ENCODE measurements at places on chromosomes 7 and 10.

- DNase-seq = no peak
Observed at GRCh38 chr10:72932259-72933015, 22.2 kb downstream of the PLA2G12B start.

- DNase-seq = no peak
Observed at GRCh38 chr10:44382131-44382858, 2.6 kb downstream of the CXCL12 start.

- no peak for DNase-seq
Observed at GRCh38 chr7:74149603-74150002, 24.6 kb upstream of the EIF4H start.

DNA sequence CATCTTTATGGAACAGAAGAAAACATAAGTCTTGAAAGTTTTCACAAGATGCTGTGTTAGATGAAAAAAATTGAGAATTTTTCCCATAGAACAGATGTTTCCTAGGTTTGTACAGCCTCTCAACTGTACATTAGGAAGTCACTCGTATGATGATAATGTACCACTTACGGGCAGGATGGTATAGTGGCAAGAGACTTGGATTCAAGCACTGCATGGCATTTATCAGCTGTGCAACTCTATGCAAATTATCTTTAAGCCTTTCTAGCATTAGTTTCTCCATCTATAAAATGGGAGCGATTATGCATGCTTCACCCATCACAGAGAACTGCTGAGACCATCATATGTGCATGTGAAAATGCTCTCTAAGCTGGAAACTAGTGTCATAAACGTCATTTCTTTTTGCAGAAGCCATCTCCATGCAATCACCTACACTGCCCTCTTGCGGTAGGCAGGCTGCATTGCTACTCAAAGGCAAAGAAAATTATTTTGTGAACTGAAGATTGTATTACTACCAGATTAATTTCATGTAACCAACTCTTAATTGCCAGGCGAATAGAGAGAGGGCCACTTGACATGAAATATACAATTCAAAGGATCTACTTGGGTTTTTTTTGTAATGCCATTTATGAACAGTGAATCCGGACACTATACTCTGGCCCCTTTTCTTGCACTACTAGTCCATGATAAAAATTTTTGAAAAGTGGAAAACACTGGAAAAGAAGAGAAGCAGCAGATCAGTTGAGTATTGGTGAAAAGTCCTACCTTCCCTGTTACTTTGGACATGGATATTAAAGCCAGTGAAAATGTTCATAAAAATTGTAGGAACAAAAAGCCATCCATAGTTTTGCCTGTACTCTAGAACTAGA is 102.3 kb downstream of the JAZF1 start:
- peak; percentile 39 for DNase-seq

DNA sequence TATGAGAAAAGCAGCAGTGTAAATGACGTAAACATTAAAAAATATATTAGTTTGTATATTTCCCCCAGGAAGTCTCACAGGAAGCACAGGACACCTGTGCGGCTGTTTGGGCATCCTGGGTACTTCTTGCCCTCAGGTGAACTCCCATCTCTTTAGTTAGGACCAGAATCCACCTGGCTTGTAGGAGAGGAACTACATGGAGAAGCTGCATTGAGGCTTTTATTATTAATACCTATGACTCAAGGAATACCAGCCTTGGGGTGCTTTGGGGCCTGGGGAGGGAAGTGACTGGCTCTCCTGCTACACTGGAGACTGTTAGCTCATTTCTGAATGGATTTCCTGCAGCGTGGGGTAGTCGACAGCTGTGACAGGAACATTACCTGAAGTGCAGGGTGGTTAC is 40.0 kb upstream of the GSDME start:
- DNase-seq = no peak

DNA sequence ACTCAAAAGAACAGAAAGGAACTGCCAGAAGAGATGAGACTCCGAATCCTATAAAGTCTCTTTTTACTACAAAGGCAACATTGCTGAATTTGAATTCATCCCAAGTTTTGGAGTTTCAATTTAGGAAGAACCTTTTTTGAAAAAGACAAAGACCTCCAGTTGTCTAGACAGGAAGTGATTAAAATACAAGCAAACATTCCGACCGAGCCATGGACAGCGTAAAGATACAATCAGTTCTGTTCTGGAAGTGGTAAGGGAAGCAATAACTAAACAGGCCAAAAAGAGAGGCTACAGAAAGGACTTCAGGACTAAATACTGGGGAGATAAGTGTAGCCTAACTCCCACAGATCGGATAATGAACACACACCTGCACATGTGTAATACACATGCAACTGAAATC is 101.0 kb downstream of the SMURF1 start:
- DNase-seq = no peak

GRCh38 chr10:17599089-17599488 is 18.1 kb downstream of the HACD1 start:
- no peak for DNase-seq

GRCh38 chr10:96395931-96396877 is 37.4 kb upstream of the OPALIN start:
- DNase-seq = peak; percentile 80

- no peak for DNase-seq
Observed at GRCh38 chr7:99562832-99563231, 4.4 kb downstream of the ZNF655 start.

DNA sequence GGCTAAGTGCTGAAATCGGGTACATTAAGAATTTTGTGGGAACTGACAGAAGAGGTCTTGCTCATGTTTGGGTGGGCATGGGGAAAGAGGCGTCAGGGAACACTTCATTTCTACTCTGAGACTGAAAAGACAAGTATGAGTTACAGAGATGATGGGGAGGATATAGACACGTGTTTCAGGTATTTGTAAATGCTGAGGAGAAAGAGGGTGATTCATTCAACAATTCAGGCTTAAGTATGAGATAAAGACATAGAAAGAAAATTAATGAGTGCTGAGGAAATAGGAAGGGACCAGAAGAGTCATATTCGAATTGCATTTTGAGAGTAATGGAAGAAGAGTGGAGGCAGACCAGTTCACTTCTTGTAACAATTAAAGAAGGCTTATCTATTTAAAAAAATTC is 143.6 kb downstream of the HBP1 start:
- DNase-seq = no peak

- DNase-seq = no peak
Observed at GRCh38 chr7:108684629-108685028, 115.0 kb downstream of the DNAJB9 start.

- DNase-seq = no peak
Observed at GRCh38 chr7:51346126-51346525, 29.5 kb upstream of the COBL start.

- DNase-seq = no peak
Observed at GRCh38 chr10:131722525-131723264, 178.1 kb upstream of the PPP2R2D start.

- peak; percentile 53 for DNase-seq
Observed at GRCh38 chr7:75967487-75967997, 26.9 kb downstream of the TMEM120A start.

DNA sequence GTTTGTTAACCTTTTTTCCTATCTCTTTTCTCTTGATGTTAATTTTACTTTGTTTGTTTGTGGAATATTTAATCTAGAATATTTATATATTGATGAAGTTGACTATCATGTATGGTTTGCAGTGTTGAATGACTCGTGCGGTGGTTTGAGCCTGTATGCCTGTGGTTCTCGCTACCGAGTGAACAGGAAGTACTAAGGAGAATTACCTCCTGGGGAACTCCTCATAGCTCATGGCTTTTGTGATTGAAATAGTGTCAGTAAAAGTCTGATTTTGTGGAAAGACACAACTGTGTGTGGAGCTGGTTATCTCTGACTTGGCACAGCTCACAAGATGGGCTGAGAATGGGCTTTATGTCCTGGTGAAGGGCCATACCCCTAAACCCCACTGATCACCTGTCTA is 498.6 kb downstream of the GLRX3 start:
- DNase-seq = no peak

DNA sequence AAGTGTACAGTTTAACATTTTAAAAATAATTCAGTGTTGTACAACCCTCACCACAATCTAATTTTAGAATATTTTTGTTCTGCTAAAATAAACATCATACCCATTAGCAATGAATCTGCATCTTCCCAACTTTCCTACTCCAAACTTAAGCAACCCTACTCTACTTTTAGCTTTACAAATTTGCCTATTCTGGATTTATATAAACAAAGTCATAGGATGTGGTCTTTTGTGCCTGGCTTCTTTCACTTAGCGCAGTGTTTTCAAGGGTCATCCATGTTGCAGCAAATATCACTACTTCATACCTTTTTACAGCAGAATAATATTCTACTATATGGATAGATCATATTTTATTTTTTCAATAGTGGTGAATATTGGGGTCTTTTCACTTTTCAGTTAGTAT is 18.9 kb downstream of the CALML3 start:
- DNase-seq = no peak

GRCh38 chr7:117202511-117202910 is 120.3 kb downstream of the WNT2 start:
- DNase-seq = no peak

- no peak for DNase-seq
Observed at GRCh38 chr7:71706597-71706975, 574.6 kb downstream of the GALNT17 start.

DNA sequence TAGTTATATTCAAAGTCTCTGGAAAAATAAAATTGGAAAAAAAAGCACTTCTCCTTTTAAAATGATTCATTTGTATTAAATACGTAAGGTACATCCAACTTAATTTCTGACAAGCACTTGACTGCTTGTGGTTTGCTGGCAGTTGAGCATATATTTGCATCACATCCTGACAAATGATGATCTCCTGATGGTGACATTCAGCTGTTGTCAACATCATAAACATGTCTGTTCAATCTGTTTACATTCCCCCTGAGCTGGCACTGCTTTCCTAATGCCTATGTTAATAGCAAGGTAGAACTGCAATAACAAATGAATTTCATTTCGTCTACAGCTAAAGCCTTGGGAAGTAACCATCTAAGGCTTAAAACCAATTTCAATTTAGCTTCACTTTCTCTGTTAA is 24.4 kb downstream of the TSPAN12 start:
- DNase-seq = no peak

- DNase-seq = no peak
Observed at GRCh38 chr7:107194052-107194451, 25.2 kb downstream of the HBP1 start.

GRCh38 chr7:157016024-157016351 is 5.5 kb upstream of the MNX1 start:
- DNase-seq = no peak

GRCh38 chr7:149725916-149726315 is 47.5 kb downstream of the ZNF467 start:
- DNase-seq = no peak

- DNase-seq = no peak
Observed at GRCh38 chr7:155470686-155471638, 13.0 kb downstream of the EN2 start.

DNA sequence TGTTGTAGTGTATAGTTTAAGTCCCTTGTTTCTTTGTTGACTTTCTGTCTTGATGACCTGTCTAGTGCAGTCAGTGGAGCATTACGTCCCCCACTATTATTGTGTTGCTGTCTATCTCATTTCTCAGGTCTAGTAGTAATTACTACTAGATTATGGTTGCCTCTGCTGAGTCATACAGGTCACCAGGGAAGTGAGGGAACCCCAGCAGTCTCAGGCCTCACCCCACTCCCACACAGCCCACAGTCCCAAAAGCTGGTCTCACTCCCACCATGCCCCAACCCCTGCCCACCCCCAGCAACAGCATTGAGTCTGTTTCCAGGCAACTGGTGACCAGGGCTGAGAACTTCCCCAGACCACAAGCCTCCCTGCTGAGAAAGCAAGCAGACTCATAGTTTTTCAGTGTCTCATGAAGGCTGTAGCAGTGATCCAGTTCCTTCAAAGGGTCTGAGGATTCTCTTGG is 88.0 kb downstream of the PLXDC2 start:
- DNase-seq = no peak

- no peak for DNase-seq
Observed at GRCh38 chr7:2545746-2546425, 9.4 kb downstream of the BRAT1 start.

DNA sequence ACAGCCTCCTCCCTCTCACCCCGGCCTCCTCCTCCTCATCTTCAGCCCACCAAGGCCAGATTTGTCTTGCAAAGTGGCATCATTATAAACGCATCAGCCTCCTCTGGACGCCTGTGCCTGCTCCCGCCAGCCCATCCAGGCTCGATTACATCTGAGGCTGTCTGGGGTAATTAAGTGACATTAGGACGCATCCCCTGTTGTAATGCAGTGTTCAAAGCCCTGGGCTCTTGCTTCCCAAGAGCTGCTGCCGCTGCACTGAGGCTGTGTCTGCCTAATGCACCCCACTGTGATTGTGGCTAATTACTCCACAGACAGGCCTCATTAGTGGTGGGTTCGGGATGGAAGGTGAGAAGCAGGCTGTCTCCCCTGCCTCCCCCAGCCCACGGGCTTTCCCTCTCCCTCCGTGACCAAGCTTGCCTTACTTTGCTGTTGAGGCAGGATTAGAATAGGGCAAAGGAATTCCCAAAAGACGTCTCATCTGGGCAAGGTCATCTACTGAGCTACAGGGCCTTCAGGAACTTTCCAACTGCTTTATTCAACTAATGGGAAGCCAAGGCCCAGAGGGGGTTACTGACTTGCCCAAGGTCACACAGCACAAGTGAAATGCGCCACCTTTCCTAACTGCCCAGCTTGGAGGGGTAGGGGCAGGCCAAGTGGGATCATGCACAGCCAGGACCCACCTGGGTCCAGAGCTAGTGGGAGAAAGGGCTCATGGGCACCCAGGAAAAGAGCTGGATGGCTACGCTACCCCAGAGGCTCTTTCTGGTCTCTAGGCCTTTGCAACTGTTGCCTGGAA is 66.2 kb upstream of the PCBD1 start:
- DNase-seq = no peak

- DNase-seq = no peak
Observed at GRCh38 chr7:77910124-77910523, 111.6 kb downstream of the PHTF2 start.

DNA sequence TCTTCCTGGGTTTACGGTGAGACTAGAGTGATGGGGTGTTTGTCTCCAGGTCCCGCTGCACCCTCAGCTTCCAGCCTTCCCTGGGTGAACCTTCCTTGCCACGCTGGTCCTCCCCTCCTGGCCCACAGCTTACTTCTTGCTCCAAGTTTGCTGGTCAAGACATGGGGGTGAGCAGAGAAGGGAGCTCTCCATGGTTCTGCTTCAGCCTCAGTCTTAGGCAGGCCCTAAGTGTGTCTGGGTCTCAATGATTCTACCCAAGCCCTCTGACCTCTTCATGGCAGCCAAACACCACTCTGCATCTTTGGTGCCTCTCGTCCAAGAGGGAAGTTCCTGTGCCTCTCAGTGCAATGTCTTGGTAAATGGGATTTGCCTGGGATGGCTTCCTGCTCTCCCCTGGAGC is 356.5 kb upstream of the KLF6 start:
- DNase-seq = no peak

Measured in left ventricle myocardium superior (tissue), 1 donor.